ENCODE measurements at places on chromosomes 1 and 21. TPM values are rescaled to one million over a fixed set of nuclear protein-coding genes. Genes with fewer than 3 reads are reported as not detected.
A peak's percentile ranks its signal among the peaks of the same experiment; 100 is the strongest.

DNA sequence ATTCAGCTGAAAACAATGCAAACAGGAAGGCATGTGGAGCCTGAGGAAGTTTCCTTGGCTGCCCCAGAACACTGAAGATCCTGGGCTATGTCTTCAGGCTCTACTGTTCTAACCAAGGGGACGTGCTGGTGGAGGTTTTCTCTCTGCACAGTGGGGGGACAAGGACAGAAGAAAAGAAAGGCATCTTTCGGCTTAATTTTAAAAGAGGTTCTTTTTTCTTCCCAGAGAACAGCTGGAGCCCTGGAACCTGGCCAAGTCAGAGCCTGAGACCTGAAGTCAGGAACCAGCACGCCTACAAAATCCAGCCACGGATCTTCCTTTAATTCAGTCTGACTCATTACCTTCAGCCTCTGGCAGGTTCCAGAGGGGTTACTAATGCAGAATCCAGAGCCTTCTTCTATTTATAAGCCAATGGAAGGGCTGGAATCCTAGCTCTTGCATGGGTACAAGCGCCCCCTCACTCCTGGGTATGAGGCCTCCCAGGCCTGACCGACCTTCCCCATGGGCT, 19.8 kb downstream of the CTNNBIP1 start:
- peak; percentile 69 for DNase-seq

DNA sequence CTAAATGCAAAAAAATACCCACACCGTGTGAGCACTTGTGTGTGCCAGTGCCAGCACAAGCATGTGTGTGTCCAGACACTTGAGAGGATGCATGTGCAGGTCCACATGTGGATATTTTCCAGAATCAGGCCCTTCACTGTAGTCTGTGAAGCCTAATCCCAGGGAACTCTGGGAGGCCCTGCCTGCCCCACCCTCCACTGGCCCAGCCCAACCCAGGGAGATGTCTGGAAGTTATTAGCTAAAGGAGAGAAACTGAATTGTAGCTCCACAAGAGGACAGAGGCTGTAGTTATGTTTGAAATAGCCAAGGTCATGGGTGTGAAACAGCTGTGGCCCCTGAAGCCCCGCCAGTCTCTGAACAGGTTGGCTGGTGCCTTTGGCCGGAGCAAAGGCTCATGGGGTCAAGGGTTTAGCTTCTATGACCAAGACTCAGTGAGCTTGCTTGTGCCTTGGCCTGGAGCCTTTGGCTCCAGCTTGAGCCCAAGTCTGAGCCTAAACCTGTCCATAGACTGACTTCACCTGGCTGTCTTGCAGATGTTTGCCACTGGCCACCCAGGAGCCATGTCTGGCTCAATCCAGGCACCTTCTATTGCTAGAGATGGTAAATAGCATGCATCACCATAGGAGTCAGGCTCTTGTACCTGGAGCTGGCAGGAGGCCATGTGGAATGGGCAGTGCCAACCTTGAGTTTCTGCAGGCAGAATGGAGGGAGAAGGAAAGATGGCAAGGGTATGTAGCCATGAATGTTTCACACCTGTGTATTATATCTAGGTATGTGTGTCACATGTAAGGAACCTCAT, 69.9 kb downstream of the TMEM53 start:
- no peak for DNase-seq

DNA sequence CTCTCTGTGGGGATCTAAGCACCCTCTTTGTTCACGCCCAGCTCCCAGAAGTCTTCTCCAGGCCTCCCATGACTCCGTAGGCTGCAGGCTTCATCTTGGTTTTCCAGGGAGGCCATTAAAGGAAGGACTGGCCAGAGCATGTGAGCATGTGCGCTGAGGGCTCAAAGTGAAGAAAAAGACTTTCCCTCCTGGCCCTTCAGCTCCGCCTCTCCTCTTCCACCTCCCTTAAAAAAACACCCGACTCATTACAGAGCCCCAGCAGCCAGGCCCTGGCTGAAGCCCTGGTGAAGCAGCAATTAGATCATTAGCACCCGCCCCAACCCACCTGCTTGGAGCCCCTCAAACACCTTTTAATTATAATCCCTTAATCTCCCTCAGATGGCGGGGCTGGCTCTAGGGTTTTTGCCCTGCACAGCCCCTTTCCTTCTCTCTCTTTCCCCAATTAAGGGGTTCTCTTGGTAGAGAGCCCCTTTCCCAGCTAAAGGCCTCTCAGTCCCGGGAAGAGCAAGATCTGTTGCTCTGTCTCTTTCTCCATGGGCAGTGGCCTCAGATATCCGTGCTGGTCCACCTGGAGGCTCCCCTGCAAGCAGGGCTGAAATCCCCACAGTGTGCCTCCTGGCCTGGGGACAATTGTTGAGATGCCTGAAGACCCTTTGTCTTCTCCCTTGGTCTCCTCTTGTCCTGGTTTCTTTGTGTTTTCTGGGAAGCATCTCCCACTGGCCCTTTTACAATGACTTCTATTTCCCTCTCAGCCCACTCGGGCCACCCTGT, 30.5 kb downstream of the RHBG start:
- DNase-seq: no peak

- no peak for DNase-seq
These were observed 42.0 kb upstream of the LHX8 start for GRCh38 chr1:75092141-75092540.

DNA sequence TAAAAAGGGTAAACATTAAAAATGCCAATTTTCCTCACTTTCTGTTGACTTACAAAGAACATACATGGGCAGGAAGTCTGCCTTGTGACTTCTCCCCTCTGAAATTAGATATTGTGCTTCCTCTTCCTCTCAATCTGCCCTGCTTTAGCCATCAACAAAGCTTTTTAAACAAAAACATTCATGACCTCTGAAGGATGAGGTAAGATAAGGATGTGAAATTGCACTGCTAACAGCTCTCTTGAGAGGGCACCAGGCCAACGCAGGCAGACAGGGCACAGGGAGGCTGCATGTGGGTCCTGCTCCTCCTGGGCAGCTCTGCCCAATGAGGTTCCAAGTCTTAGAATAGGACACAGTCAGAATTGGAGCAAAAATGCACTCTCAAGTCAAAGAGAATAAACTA, 62.1 kb downstream of the DEGS1 start:
- peak; percentile 11 for DNase-seq

DNA sequence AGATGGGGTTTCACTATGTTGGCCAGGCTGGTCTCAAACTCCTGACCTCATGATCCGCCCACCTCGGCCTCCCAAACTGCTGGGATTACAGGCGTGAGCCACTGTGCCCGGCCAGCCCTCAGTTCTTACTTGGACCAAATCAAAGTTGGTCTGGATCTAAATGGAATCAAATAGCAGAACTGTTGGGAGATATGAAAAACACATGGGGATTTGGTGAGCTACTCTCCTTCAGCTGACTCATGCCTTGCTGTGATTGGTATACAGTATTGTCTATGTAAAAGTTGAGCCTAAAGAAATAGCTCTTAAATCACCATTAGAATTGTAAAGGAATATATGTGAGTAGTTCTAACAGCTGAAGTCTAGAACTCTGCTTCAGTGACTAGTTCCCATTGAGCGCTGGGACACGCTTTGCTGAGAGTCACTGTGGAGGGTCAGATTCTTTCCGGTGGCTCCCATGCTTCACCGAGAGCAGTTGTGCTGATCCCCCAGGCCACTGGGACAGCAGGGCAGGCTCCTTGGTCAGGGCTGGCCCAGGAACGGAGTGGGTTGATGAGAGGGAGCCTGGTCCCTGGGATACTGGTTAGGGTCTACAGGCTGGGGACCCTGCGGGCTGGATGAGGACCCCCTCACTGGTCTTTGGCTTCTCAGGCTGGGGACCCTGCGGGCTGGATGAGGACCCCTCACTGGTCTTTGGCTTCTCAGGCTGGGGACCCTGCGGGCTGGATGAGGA, 14.0 kb downstream of the PKNOX1 start:
- DNase-seq: no peak

DNA sequence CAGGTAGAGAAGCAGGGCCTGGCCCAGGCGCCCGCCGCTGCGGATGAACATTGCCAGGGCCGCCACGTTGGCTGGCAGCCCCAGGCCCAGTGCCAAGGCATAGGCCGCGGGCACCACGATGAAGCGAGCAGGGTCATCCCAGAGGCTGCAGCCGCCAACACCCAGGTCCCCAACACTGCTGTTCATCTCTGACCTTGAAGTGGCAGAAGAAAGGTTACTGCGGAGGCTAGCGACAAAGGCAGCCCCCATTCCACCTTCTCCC, 8.0 kb downstream of the TMEM35B start:
- DNase-seq: no peak

DNA sequence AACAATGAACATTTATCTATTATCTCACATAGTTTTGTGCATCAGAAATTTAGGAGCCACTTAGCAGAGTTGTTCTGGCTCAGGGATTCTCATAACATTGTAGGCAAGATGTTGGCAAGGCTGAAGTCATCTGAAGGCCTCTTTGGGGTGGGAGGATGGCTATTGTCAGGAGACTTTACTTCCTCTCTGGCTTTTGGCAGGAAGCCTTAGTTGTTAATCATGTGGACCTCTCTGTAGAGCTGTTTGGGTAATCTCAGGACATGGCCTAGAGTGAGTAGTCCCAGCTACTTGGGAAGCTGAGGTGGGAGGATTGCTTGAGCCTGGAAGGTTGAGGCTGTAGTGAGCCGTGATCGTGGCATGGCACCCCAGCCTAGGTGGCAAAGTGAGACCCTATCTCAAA, 40.2 kb downstream of the RASAL2 start:
- DNase-seq: no peak

- DNase-seq: no peak
These were observed 1182.6 kb downstream of the AMY1C start for GRCh38 chr1:104932030-104932915.

DNA sequence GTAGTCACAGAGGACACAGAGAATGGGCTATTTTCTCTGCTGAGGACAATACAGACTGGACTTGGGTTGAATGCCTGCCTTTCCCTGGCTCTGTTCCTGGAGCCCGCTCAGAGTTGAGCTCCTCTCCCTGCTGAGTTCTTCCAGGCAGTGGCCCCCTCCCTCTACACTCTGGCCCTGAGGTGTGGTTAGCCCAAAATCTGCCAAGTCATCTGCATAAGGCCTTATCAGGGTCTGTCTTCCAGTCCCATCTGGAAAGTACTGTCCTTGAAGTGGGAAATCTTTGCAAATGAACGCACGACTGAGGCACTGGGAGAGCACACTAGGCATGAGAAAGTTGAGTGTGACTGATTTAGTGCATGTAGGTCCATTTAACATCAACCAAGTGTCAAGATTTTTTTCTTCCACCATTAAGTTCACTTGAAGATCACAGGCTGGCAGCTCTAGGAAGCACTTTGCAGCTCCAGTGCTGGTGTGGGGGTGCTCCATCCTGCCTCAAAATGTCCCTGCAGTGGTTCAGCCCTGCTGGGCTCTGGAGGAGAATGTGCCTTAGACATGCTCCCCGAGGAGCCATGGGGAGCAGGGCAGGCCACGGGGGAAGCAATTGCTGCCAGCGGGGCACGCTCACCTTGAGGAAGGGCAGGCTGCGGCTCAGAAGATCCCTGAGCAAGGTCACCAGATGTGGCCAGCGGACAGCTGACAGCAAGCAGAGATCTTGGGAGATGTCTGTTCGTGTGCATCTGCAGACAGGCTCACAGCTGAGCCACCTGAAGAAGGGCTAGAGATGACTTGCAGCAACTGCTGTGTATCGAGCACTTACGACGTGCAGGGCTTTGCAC, 41.5 kb downstream of the IER5 start:
- DNase-seq: no peak

DNA sequence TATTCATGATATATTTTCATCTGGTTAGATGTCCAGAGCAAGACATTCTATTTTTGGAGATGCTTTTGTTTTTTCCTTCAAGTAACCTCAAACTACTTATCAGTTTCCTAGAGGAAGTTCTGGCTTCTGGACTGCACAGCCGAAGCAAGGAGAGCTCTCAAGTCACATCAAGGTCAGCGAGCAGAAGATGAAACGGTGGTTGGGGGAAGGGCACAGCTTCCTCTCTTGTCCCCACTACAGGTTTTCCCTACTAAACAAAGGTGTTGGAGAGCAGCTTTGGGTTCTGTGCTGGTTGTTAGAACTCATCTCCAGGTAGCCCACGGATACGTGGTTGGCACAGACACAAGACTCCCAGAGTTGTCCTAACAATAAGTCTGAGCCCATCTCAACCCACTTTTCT, 5.1 kb upstream of the PLEKHO1 start:
- peak; percentile 13 for DNase-seq

DNA sequence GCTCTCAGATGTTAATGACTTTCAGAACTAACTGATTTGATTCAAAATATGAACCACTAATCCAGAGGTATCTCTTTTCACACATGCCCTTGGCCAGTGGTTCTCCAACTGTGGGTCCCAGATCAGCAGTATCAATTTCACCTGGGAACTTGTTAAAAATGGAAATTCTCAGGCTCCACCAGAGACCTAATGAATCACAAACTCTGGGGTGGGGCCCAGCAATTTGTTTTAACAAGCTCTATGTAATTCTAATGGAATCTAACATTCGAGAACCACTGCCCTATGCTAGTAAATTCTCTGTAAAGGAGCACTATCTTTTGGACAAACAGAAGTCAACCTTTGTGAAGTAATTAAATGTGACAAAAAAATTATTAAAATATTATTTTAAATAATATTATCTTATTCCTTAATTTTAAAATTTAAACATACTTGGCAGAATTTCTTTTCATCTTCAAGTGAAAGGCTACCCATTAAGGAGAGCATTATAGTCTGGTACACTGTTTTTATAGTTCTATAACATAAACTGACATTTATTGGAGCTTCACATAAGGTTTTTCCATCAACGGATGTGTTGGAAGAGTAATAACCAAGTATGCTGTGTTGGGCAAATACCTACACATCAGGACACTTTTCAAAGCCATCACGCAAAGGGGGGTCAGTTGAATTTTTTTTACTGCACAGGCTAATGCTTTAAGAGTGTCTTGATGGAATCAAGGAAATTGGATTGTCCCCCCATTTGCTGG, 130.4 kb downstream of the LHX4 start:
- DNase-seq: no peak

GRCh38 chr21:34537838-34538237, 25.8 kb upstream of the KCNE1 start:
- no peak for DNase-seq

DNA sequence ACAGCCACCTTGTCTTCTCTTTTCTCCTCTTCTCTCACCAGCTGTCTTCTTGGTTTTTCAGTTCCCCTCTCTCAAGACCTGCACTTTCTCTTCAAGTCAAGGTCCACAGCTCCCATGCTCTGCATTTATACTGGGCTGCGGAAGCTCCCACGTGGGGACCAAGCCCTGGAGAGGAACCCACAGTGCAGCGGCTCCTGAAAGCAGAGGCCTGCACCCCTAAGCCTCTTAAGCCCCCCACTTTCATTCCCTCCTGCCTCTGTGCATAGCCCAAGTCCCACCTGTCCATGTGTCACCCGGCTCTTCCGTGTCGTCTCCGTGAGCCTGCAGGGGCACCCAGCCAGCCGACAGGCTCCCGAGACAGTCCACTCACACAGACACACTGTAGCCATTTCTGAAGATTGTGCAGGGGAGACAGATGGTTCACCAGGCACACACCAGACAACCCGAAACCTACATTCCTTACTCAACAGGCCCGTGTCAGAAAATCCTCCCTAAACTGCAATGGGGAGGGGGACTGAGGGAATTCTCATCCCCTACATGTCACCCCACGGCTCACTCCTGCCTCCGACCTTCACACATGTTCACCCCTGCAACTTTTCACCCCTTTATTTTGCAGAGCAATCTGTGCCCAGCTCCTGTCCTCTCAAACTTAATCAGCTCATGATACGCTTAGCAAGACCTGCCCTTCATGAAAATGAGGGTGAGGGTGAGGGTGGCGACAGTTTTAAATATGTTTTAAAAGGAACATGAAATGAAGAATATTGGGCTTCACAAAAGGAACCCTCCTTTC, 6.3 kb downstream of the MX2 start:
- DNase-seq: no peak

Gene THEM5
- 0.40 TPM for polyA plus RNA-seq

Gene DDR2
- polyA plus RNA-seq: 55.7 TPM

Gene PMVK
- polyA plus RNA-seq: 35.4 TPM

Gene CHI3L1
- polyA plus RNA-seq: 1.0 TPM

Gene LGALS8
- polyA plus RNA-seq: 49.1 TPM

Gene C1orf167
- polyA plus RNA-seq: 9.4 TPM

Gene BSND
- 0.03 TPM for polyA plus RNA-seq

Gene CSF3R
- 3.1 TPM for polyA plus RNA-seq

Data from muscle of back (tissue), 13 donors.